ENCODE measurements at places on chromosomes 4 and X. TPM values are rescaled to one million over a fixed set of nuclear protein-coding genes. Genes with fewer than 3 reads are reported as not detected.

- DNase-seq, result no peak
Measured at GRCh38 chr4:152943672-152944071, 7.5 kb downstream of the FHDC1 start.

GRCh38 chr4:25551605-25552004, 104.0 kb upstream of the SLC34A2 start:
- no peak for DNase-seq

Gene RHOXF2B
- 0.08 TPM for polyA plus RNA-seq

DNA sequence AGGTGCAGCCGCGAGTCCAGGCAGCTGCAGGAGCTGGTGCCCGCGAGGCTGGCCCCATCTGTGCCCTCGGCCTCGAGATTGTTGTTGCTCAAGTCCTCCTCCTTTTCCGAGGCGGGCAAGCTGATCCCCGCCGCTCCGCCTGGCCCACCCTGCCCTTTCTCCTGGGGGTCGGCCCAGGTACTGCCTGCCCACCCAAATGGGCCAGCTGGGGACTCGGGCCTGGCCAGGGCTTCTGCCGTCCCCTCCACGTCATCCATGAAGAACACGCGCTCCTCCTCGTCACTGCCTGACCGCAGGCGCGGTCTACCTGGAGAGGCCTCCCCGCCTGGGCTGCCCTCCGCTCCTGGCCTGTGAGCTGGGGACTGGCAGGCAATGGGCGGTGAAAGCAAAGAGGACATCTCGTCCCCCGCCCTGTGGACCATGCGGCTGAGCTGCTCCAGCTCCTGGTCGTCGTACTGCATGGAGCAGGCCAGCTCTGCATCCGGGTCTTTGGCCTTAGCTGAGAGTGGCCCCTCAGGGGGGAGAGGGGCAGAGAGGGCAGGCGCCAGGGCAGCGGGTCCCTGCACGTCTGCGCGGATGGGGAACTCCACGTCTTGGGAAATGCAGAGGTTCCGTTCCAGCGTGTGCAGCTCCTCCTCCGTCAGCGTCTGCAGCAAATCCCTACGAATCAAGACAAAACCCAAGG, 43.1 kb upstream of the MXD4 start:
- no peak for DNase-seq

DNA sequence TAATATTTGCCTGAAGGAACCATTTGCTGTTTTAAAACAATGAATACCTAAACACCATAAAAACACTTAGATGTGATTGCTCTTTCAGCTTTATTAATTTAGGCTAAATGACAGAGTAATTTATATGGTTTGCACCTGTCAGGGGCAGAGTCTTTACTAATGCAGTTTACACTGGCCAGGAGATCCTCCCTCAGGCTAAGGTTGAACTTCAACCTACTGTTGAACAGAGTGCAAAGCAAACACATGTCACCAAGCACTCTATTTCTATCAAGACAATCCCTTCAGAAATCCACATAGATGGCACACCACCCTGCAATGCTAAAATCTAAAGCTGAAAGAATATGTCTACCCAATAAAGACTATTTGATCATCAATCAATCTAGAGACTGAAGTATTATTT, 147.3 kb downstream of the KLHL13 start:
- DNase-seq, result no peak

Measured in CD4-positive, alpha-beta memory T cell (primary cell).